DMS79 (cell line): ENCODE measurements at places on chromosomes 12 and 14.
A peak's percentile ranks its signal among the peaks of the same experiment; 100 is the strongest.

DNA sequence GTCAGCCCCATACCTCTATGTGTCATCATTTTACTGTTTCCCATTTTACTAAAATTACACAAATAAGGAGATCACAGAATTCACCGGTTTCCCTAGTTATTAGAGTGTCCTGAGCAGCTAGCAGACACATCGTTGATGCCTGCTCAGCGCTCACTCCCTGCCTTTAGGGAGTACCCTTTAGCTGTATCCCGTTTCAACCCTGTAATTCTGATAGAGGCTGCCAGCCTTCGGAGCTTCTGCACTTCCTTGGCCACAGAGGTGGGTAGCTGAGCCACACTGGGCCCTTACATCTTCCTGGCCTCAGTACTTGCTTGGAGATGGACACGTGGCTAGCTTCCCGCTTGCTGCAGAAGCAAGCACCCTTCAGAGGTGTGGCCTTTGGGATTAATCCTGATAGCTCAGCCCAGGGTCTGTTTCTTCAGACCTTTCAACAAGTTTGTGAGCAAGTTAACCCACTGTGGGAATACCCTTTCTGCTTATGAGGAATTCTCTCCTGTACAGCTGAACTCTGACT, 14.3 kb upstream of the FBXW8 start:
- no peak for DNase-seq

DNA sequence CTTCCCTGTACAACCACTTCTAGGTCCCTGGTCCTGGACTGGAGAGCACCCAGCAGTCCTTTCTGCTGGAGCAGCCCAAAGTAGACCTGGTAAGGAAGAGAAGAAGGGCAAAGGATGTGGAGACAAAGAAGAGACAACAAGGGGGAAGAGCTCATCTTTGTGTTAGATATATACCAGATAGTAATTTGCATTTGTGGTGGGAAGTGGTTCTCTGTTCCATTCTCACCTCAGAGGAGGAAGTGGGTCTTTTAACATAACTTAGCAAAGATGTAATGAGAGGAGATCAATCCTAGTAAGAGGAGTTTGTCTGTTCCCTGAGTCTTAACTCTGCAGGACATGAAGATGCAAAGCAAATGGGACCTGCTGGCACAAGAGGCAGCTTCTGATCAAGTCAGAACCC, 8.0 kb downstream of the CCDC198 start:
- DNase-seq: no peak

- peak; percentile 45 for DNase-seq
Observed at GRCh38 chr12:49588721-49589516, 16.5 kb downstream of the FAM186B start.

DNA sequence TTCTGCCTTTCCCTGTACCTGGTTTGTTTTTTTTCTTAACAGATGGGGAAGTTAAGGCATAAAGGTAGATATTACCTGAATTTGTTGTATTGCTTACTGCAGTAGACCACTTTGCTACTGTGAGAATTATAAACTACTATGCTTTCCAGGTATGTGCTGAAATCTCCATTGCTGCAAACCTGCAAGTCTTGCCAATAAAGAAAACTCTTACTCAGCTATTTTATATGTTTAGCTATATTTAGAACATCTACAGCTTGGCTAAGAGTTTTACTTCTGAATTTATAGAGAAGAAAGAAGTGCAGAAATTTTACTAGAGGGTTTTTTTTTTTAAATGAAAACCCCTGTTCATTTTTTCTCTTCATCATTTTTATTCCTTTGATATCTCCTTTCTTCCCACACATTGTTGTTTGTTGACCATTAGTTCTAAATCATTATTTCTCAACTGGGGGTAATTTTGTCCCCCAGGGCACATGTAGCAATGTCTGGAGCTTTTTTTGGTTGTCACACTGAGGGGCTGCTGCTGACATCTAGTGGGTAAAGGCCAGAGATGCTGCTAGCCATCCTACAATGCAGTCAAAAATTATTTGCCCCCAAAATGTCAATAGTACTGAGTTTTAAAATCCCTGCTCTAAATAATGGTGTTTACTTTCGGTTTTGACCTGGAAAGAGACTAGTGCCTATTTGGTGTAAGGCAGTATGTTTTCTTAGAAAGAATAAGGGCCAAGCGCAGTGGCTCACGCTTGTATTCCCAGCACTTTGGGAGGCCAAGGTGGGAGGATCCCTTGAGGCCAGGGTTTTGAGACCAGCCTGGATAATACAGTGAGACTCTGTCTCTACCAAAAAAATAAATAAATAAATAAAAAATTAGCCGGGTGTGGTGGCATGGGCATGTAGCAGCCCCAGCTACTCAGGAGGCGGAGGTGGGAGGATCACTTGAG, 48.6 kb downstream of the PCNX1 start:
- DNase-seq: no peak
